ENCODE measurements at places on chromosomes 11 and 22.
A peak's percentile ranks its signal among the peaks of the same experiment; 100 is the strongest.

GRCh38 chr11:2995893-2996554 is 3.9 kb upstream of the NAP1L4 start:
- DNase-seq = no peak

GRCh38 chr11:95429376-95429907 is 198.4 kb upstream of the SESN3 start:
- DNase-seq = no peak

DNA sequence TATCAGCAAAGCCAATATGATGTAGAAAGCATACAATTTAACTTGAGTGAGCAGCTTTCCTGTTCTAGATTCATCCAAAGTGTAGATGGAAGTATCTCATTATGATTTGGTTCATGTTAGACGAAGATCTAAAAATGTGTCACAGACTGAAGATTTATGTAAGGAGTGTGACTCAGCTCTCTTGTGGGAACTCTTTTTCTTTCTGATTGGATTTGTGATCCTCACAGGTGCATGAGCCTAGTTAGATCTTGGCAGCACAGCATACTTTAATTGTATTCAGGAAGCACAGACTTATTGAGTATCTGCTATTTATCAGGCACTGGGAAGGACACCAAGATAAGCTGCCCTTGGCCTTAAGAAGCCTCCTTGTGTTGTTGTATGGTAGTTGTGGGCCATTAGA is 147.1 kb downstream of the C11orf91 start:
- DNase-seq = no peak

DNA sequence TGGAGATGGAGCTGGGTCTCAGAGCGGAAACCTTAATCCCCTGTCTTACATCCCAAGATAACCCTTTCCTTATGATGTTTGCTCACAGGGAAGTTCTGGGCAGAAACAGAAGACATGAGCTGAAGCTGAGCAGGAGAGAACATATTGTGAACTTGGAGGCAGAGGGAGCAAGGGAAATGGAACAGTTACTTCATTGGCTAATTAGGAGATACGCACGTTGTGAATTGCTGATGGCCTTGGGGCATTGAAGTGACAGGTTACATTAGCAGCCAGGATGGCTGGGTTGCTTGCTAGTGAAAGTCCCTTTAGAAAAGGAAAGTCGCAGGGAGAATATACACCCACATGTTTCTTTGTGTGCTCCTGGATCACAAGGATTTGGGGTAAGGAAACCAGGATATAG is 48.7 kb downstream of the TENM4 start:
- DNase-seq = no peak

DNA sequence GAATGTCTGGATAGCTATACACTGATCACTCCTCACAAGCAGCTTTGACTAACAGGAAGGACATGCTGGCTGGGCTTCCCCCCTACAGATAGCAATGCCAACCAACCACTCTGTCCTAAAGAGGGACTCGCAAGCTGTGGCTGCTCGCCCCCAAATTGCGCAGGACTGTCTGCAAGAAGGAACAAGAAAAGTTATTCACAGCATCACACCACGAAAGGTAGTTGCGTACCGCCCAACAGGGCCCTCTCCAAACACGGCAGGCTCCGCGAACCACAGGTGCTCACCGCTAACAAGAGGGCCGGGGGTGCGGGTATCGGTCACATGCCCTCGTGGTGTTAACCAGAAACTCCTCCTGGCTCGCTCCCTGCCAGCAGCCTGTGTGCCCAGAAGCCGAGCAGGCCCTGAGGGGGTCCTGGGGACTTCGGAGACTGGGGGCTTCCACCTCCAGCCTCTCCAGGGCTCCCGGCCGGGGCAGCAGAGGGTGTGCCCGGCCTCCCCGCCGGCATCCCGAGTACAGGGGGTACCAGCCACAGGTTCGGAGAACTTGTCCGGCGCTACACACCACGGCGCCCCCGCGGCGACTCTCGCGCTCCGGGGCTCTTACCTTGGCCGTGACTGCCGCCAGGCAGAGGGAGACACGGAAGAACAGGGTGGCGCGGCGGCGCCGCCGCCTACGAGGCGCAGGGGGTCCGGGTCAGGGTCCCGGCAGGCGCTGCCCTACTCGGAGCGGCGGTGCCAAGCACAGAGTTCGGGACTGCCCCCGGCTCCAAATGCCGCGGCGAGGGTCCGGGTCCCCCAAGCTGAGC is 682 bp downstream of the LARGE1 start:
- DNase-seq = peak; percentile 6

- no peak for DNase-seq
Measured at GRCh38 chr11:30617762-30618161, 31.6 kb upstream of the MPPED2 start.

- no peak for DNase-seq
Measured at GRCh38 chr11:121330614-121331435, 38.3 kb downstream of the SC5D start.

DNA sequence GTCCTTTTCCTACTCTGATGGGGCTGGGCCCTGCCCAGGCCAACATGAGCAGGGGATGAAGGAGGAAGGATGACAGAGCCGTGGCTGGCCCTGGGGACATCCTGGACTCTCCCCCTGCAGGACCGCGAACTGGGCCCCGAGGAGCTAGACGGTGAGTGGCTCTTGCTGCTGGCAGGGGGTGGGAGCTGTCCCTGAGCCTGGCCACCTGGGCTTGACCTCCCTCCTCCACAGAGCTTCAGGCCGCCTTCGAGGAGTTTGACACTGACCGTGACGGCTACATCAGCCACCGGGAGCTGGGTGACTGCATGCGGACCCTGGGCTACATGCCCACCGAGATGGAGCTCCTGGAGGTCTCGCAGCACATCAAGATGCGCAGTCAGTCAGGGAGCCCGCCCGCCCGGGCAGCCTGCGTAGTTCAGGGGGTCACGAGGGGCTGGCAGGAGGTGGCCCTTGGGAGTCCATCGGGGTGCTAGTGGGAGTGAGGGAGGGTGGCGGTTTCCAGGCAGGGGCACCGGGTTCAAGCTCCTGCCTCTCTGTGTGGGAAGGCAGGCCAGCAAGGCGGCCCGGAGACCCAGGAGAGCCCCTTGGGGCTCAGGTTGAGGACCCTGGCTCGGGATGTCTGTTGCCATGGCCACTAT is 1.0 kb downstream of the CABP4 start:
- no peak for DNase-seq

- DNase-seq = no peak
Measured at GRCh38 chr11:13473013-13473722, 10.1 kb upstream of the BTBD10 start.

GRCh38 chr11:64118876-64119665 is 46.8 kb downstream of the MACROD1 start:
- no peak for DNase-seq

- DNase-seq = no peak
Measured at GRCh38 chr22:42281284-42281683, 10.8 kb upstream of the TCF20 start.

GRCh38 chr11:93248602-93249001 is 50.8 kb upstream of the SLC36A4 start:
- no peak for DNase-seq

DNA sequence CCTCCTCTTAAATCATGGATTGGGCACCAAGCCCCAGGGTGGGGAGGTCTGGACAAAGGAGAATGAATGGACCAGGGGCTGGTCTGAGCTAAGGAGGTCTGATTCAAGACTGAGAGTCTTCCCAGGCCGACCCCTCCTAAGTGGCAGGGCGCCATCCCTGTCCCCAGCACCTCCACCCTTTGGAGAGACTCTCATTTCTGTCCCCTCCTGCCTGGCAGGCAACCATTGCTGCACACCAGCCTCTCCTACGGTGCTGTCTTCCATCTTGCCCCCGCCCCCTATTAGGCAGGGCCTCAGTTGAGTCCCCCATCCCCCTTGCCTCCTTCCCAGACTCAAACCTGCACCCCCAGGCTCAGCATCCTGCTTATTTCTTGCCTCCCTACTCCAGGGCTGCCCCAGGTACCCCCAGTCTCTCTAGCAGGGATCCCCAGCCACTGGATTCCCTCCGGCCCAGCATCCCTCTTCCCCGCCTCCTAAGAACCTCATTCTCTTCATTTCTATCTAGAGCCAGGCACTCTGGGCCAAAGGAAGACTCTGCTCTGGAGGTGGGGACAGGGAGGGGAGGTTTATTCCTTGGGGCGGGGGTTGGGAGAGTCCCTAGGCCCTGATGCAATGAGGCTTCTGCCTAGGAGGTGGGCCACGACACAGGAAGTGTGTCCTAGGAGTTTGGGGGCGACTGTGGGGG is 1.7 kb upstream of the RCOR2 start:
- DNase-seq = no peak

DNA sequence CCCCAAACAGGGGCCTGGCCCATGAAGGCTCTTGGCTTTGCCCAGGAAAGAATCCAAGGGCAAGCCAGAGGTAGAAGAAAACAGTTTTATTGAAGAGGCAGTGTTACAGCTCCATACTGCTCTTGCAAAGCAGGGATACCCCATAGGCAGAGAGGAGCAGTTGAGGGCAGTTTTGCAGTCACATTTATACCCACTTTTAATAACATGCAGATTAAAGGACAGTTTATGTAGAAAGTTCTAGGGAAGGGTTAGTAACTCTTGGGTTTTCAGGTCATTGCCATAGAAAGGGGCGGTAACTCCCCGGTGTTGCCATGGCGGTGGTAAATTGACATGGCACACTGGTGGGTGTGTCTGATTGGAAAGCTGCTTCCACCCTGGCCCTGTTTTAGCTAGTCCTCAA is 80.5 kb upstream of the GNAZ start:
- DNase-seq = no peak

DNA sequence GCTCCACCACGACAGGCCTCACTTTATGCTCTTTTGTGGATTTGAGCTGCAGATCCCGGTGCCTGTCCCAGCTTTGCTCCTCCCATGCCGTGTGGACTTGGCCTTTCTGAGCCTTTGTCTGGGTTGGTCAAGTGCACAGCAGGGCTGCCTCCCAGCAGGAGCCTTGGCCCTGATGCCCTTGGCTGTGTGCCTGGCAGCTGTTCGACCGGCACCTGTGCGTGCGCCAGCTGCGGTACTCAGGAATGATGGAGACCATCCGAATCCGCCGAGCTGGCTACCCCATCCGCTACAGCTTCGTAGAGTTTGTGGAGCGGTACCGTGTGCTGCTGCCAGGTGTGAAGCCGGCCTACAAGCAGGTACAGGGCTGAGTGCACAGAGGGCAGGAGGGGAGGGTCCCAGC is 46.5 kb downstream of the MYO7A start:
- no peak for DNase-seq

GRCh38 chr11:45374130-45374529 is 88.0 kb upstream of the SYT13 start:
- DNase-seq = no peak
